ENCODE measurements at places on chromosomes 1 and 21.

- DNase-seq, result no peak
Observed at GRCh38 chr1:64150266-64150665, 53.2 kb upstream of the UBE2U start.

- DNase-seq, result no peak
Observed at GRCh38 chr1:59549903-59550302, 253.0 kb downstream of the FGGY start.

GRCh38 chr1:112549590-112549989, 40.8 kb downstream of the WNT2B start:
- DNase-seq, result no peak

DNA sequence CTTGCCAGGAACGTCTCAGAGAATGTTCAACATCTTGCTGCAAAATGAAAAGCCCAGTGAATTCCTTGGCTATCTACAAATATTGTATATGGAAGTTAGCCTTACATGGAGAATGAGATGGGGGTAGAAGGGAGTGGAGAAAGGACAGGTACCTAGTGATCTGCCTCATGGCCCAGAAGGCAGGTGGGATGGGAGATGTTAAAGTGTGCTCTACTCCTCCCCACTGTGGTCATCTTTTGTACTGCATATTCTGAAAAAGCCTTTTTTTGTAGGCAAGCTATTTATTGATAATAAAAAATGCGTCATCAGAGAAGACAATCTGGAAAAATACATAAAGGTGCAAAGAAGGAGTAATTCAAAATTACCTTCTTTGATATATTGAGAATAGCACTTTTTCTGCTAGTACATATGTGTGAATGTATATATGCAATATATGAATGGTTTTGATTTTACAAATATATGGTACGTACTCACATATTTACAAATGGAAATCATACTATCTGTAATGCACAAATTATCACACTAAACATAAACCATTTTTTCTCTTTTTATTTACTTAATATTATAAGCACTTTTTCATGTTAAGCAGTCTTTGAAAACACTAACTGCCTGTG, 19.1 kb upstream of the SLC5A9 start:
- peak; percentile 53 for DNase-seq

DNA sequence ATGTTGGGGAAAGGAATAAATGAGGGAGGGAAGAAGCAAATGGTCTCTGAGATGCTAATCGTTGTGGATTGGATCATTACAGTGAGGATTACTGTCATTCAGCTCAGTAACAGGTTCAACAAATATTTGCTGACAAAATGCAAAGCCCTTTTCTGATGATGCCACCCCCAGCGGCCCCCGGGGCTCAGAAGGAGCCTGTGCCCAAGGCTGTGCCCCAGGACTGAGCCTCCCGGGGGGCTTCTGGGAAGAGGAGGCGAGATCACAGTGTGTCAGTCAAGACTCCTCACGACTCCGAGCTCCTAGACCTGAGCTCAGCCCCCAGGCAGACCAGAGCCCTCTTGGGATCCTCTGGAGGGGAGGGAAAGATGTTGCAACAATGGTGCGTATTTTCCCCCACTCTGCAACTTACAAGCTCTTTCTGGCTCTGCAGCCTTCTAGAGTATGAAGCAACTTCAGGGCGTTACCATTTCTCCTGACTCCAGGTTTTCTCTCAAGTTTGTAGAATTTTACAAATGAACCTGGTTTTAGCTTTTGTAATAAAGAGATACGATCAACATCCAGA, 20.8 kb downstream of the EPHA8 start:
- no peak for DNase-seq

- DNase-seq, result no peak
Observed at GRCh38 chr1:116486424-116486823, 84.4 kb downstream of the CD58 start.

- no peak for DNase-seq
Observed at GRCh38 chr1:27394925-27395324, 2.5 kb downstream of the GPR3 start.

All from SK-N-DZ (cell line).